T-helper 17 cell (primary cell): ENCODE measurements at places on chromosomes 6 and 20. TPM values are rescaled to one million over a fixed set of nuclear protein-coding genes. Genes with fewer than 3 reads are reported as not detected.

DNA sequence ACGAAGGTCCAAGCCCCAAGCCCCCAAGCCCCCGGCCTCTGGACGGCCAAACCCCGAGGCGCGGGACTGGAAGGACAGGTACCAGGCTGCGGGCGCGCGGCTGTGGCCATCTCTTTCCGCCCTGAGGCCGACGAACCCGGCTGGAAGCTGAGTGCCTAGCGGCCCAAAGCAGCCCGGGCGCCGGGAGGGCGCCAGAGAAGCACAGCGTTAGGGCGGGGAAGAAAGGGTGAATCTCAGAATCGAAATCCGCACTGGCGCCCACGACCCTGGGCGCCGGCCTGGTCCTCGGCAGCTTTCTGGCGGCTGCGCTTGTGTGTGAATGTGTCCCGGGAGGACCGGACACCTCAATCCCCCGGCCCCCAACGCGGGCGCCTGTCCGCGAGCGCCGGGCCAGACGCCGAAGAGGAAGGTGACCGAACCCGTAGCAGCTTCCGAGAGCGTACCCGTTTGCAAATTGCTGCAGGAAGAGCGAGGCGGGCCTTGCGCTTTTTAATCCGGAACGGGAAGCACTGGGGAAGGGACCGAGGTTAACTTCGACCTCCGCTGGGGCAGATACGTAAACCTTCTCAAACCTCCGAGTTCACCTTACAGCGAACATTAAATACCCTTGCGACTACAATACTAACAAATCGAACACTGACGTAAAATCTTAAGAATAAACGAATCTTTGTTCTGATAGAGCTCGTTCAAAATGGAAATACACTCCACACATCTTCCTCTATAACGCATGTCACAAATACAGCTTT is 2.9 kb downstream of the NRN1 start:
- no peak for DNase-seq

DNA sequence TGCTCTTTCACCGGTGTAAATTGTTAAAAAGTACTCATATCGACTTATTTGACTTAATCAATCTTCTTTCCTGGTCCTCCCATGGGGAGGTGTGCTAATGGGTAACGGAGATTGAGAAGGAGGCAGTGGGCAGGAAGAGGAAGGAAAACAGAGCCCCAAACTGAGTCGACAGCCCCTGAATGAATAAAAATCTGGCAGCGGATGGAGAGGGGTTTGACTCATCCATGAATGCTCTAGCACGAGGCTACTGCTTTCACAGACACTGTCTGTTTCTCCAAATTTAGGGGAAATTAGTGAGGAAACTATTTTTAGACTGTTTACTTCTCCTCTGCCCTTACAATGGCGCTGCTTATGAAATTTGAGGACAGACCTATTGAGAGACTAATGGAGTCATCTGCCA is 142.2 kb upstream of the ATXN1 start:
- DNase-seq, result no peak

- no peak for DNase-seq
Observed at GRCh38 chr6:71509191-71510005, 220.8 kb downstream of the OGFRL1 start.

DNA sequence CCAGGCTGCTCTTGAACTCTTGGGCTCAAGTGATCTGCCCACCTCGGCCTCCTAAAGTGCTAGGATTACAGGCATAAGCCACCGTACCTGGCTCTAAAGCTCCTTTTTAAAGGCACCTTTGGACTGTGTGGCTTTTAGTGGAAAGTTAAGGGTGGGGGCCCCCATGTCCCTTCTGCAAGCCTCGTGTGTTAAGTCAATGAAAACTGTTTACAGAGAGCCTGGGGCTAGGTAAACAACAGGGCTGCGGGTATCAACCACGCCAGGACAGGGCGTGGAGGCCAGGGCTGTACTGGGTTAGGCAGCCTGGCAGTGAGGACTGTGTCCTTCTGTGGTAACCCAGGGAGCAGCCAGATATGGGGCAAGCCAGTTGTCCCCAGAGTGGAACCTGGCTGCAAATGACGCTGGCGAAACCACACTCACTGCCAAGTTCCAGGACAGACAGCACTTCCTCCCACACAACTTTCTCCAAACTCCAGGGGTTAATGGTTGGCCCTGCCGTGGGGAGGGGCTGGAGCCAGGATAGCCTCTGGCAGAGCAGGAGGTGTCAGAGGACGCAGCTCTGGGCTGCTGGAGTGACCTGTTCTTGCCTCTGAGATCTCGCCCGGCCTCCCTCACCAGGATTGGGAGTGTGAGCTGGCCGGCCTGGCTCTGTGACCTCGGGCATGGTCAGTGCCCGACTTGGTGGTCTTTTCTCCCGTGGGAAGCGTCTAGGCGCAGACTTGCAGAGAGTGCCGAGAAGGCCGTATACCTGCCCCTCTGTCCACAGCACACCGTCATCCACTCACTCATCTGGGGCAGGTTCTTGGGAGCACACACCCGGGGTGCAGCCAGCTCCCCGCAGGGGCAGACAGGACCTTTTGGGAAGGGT is 3.2 kb downstream of the SLC17A9 start:
- no peak for DNase-seq

- DNase-seq, result no peak
Observed at GRCh38 chr6:111207141-111207858, 120.0 kb downstream of the SLC16A10 start.

- DNase-seq, result no peak
Observed at GRCh38 chr20:53547664-53548239, 45.9 kb downstream of the ZNF217 start.

DNA sequence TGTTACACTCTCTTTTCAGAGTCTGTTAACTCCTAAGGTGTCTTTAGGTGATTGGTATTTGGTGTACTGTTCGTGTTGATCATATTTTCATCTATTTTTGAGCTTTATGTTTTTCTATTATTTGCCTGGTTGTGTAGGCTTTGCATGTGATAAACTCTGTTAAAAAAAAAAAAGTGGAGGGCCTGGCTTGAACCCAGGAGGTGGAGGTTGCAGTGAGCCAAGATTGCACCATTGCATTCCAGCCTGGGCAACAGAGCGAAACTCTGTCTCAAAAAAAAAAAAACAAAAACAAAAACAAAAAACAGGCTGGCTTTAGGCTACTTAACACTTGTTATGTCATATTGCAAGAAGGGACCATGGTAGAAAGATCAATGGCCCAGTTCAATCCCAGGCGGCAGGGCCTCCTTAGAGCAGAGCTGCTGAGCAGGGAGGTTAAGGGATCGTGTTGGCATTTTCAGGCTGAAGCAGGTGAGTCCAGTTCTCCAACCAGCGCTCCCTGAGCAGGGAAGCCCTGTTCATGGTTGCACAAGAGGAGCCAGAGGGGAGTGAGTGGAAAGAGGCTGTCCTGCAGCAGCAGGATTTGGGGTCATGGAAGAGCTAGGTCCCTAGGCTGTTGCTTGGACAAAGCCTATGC is 8.5 kb downstream of the PYGB start:
- no peak for DNase-seq

DNA sequence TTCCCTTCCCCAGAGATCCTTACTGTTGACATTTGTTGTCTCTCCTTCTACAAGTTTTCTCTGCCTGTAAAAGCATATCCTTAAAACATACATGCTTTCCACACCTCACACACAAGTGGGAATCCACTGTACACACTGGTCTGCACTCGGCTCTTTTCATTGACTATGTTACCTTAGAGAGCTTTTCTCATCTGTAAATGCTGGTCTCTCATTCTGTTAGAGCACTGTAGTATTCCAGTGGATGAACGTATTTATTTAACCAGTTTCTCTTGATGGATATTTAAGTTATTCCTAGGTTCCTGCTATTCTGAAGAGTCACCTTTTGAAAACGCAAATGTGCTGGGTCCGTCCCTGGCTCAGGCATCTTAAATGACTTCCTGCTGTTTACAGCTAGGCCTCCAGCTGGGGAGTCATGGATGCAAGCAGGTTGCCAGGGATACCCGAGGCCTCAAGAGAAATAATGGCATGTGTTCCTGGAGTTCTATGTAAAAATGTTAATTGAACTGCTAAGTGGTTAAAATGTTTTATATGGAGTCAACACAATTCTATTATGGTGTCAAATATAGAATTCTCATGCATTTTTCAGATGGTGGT is 61.1 kb upstream of the TGM3 start:
- DNase-seq, result no peak

GRCh38 chr20:34410336-34410735 is 47.3 kb downstream of the ITCH start:
- no peak for DNase-seq

DNA sequence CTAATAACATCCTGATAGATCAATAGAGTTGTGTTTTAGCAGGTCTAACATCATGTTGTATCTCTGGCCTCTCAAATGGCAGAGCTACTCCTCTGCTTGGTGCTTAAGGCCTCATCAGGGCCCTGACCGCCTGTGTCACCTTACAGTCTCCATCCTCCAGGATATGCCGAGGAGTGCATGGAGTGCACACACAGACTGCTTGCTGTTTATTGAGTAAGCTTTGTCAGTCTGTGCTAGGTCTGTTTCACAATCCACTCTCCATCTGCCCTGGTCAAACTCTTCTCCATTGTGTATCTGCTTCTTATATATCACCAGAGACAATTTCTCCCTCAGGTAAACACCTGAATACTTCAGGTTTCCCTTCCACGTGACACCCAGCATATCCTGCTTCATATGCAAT is 136.1 kb downstream of the SLC24A3 start:
- DNase-seq, result no peak

DNA sequence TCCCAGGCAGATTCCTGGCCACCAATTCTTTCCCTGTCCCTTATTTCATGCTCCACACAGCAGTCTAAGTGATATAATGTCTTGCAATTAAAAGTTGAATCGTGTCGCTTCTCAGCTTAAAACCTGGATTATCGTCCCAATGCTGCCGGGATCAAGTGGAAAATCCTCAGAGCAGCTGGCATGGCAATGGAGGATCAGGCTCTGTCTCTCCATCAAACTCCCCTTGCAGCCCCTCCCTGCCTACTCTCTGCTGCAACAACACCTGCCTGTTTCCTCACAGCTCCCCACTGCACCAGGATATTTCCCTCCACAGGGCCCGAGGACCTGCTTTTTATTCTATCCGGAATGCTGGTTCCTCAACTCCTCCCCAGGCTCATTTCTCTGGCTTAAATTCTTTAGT is 277.1 kb downstream of the SYNE1 start:
- DNase-seq, result no peak

DNA sequence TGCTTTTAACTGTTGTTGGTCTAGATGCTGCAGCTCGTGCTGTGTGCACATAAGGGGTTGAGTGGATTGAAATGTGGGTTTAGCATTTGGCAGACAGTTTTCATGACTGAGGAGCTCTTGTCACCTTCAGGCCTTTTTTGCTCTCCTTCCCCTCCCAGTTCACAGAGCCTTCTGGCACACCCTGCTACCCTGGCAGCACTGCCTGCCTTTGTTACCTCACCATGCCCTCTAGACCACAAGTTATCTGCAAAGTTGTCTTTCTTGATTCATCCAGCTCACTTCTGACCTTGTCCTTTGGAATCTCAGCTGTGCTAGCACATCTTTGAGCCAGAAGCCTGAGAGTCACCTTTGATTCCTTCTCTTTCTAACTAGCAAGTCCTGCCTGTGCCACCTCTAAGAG is 348.9 kb upstream of the ZFP64 start:
- no peak for DNase-seq

LY86 gene
- total RNA-seq, result 1.6 TPM

RBPJL gene
- not detected for total RNA-seq

TRIM40 gene
- total RNA-seq, result 0.22 TPM

HSPA1L gene
- total RNA-seq, result 3.5 TPM

ARMH2 gene
- 1.1 TPM for total RNA-seq

RBL1 gene
- total RNA-seq, result 27.1 TPM

TMEM170B gene
- total RNA-seq, result 1.3 TPM

SAMD5 gene
- total RNA-seq, result not detected
